Left ventricle myocardium inferior (tissue), 1 donor: ENCODE measurements at places on chromosomes 2 and 18.

DNA sequence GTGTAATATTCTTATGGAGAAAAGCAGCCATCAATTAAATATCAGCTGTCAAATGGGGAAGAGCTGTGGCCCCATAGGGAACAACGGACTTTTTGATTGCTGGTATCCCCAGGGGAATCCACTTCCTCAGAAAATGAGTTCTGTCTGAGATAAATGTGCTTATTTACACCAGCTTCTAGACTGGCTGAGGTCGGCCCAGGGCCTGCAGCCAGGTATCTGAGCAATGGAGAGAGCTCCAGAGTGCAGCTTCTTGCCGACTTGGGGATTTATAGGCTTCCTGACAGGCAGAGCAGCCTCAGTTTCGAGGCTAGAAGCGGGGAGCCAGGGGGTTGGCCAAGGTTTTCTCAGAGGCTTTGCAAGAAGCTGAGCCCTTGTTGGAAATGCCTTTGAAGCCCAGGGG, 67.2 kb downstream of the MCFD2 start:
- DNase-seq = no peak

GRCh38 chr2:134377730-134378129, 123.9 kb downstream of the MGAT5 start:
- DNase-seq = no peak

DNA sequence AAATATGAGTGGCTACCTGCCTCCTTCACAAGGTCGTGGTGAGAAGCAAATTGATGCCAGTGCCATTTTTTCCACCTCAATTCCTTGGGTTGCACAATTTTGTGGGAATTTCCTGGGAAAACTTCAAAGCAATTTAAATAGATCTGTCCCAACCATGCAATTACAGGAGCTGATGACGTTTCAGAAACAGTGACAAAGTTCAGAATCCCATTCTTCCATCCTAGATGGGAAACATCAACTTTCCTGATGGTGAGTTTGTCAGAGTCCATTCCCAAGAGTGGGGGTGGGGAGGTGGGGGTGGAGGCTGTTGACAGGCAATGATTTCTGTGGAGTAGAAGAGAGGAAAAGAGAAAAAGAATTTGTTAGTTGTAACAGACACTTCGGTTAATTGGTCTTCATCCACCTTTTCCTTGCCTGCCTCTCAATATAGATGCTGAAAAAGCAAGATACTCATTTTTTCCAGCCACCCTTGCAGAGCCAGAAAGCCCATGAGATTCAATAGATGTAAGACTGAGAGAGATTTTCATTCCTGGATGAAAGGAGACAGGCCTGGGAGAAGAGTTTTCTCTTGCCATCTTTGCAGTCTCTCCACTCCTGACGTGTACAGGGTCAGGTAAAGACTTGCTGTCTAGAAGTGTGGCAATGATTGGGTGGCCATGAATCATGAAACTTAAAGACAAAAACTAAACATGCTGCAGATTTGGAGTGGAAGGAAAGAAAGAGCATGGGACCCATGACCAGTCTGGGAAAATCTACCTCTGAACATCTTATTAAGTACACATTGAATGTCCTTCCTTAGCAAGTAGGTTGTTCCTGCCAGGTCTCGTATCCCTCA, 47.3 kb downstream of the SOCS6 start:
- no peak for DNase-seq

- no peak for DNase-seq
Observed at GRCh38 chr2:241254904-241255351, 60.5 kb downstream of the HDLBP start.

GRCh38 chr2:137837830-137838229, 126.4 kb upstream of the HNMT start:
- no peak for DNase-seq

DNA sequence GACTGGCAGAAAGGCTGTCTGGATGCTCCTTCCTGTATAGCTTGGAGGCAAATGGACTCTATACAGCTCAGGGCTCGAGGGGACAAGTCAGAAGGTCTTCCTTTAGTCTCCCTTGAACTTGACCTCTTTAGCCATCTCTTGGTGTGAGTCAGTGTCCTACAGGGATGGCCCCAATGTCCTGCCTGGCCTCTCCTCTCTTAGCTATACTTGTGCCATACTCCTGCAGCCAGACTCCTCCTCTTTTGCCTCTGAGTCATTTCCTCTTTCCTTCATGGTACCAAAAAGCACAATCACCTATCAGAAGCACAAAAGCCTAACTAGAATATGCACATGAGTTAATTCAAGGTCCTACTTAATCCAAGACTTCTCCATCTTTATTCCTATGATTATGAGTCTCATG, 112.7 kb downstream of the XRCC5 start:
- no peak for DNase-seq

GRCh38 chr2:21001225-21001946, 42.5 kb downstream of the APOB start:
- DNase-seq = no peak

GRCh38 chr2:163157411-163157810, 318.8 kb upstream of the KCNH7 start:
- no peak for DNase-seq

- no peak for DNase-seq
Observed at GRCh38 chr2:59790186-59791003, 763.1 kb downstream of the BCL11A start.

- peak; percentile 2 for DNase-seq
Observed at GRCh38 chr2:10266133-10266620, 36.5 kb upstream of the HPCAL1 start.

- no peak for DNase-seq
Observed at GRCh38 chr2:159091381-159091780, 122.9 kb downstream of the TANC1 start.

DNA sequence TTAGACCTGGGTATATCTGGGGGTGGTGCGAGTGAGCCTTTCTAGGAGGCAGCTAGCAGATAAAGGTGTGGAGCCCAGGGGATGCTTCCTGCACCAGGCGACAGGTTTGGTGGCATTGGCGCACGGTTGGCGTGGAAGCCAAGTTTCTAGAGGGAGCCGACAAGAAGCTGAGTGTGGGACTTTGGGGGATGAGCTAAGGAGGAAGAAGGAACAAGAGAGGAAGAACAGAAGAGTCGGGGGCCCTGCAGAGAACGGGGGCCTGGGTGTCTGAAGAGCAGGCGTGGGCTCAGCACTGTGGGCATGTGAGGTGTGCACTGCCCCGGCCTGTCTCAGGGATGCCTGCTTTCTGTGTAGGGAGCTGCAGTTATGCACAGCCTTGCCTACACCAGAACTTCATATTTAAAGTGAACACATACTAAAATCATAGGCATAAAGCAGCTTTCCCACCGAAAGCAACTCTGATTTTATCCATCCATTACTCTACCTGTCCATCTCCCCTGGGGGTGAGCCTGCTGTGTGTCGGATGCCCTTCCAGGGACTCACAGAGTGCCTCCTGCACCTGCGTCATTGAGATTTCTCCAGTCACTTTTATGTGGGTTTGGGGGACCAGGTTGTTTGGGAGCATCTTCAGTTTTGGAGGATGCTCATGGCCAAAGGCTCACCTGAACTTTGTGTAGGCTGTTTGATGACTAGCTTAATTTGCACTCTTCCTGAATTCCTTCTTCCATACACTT, 149.7 kb downstream of the LDLRAD4 start:
- no peak for DNase-seq

DNA sequence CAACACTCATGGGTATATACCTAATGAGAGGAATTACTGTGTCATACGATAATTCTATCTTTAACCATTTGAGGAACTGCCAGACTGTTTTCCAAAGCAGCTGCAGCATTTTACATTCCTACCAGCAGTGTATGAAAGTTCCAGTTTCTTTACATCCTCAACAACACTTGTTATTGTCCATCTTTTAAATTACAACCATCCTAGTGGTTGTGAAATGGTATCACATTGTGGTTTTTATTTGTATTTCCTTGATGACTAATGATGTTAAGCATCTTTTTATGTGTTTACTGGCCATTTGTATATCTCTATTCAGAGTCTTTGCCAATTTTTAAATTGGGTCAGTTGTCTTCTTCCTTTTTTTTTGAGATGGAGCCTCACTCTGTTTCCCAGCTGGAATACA, 4.0 kb upstream of the CKAP2L start:
- no peak for DNase-seq

DNA sequence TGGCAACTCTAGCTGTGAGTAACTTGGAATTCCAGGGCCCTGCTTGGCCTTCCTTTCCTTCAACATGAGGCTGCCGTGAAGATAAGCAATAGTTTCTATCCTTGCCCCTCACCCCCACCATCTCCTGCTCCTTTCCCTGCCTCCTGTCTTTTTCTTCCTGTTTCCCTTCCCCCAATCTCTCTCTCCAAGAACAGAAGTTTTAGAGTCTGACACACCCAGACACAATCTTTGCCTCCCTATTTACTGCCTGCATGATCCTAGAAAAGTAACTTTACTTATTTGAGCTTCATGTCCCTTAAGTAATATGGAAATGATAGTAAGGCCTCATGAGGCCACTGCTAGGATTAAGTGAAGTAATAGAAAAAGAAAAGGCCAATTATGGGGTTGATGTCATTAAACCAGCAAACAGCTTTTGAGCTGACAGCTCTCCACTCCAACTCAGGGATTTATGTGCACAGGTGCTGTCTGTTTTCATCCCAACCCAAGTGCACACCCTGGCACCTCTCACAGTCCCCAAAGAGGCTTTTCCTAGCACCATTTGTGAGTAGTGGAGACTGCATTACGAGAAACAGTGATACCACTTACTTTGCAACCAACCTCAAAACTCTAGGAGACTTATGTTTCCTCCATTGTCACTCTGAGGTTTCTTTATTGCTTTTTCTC, 123.7 kb upstream of the SIX3 start:
- DNase-seq = no peak

GRCh38 chr18:47756364-47757016, 174.0 kb downstream of the SMAD2 start:
- DNase-seq = peak; percentile 42

- no peak for DNase-seq
Observed at GRCh38 chr2:221350616-221351015, 221.5 kb downstream of the EPHA4 start.

- no peak for DNase-seq
Observed at GRCh38 chr18:74819433-74820059, 221.9 kb downstream of the ZNF407 start.

- no peak for DNase-seq
Observed at GRCh38 chr18:76754351-76754750, 68.0 kb upstream of the ZNF236 start.

- no peak for DNase-seq
Observed at GRCh38 chr2:178244777-178245176, 50.5 kb downstream of the OSBPL6 start.

- no peak for DNase-seq
Observed at GRCh38 chr2:235126768-235127167, 175.0 kb downstream of the SH3BP4 start.

- DNase-seq = peak; percentile 70
Observed at GRCh38 chr2:101124643-101125366, 26.4 kb downstream of the TBC1D8 start.
